Epithelial cell of proximal tubule (primary cell): ENCODE measurements at places on chromosomes 3 and 15. TPM values are rescaled to one million over a fixed set of nuclear protein-coding genes. Genes with fewer than 3 reads are reported as not detected.

GNAT1 gene
- total RNA-seq: not detected in 2 replicates

XCR1 gene
- total RNA-seq: not detected in 2 replicates

SLC24A5 gene
- total RNA-seq: not detected in 2 replicates

CATSPER2 gene
- 0.07 and 0.17 TPM in 2 replicates for total RNA-seq

ZMYND10 gene
- total RNA-seq: 0.92 and 3.1 TPM in 2 replicates

TMOD2 gene
- 1.5 and 1.6 TPM in 2 replicates for total RNA-seq

GOLIM4 gene
- 25.2 and 31.0 TPM in 2 replicates for total RNA-seq
